Stomach (tissue), 19 donors: ENCODE measurements at places on chromosomes 13 and 19. TPM values are rescaled to one million over a fixed set of nuclear protein-coding genes. Genes with fewer than 3 reads are reported as not detected.
A peak's percentile ranks its signal among the peaks of the same experiment; 100 is the strongest.

- no peak for DNase-seq
Measured at GRCh38 chr13:98846521-98846920, 94.0 kb upstream of the SLC15A1 start.

DNA sequence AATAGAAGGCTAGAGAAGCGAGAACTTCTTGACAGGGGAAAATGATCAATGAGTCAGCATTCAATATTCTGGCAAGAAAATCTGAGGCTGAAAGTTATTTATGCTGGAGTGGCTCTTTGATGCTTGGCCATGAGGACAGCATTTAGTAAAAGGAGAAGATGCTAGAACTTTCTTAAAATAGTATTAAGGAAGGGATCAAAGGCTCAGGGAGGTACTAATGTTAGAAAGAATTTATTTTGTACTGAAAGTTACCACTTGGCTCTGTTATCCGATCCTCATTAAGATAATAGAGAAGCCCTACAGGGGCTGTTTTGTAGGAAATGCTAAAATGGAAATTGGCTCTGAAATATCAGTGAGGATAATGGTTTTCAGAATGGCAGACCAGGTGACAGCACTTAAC lies 1774.6 kb upstream of the PCDH20 start:
- DNase-seq = no peak

ZNF180 gene
- 39.7 TPM for total RNA-seq

- DNase-seq = no peak
Measured at GRCh38 chr13:112513761-112514160, 74.2 kb downstream of the TUBGCP3 start.

DNA sequence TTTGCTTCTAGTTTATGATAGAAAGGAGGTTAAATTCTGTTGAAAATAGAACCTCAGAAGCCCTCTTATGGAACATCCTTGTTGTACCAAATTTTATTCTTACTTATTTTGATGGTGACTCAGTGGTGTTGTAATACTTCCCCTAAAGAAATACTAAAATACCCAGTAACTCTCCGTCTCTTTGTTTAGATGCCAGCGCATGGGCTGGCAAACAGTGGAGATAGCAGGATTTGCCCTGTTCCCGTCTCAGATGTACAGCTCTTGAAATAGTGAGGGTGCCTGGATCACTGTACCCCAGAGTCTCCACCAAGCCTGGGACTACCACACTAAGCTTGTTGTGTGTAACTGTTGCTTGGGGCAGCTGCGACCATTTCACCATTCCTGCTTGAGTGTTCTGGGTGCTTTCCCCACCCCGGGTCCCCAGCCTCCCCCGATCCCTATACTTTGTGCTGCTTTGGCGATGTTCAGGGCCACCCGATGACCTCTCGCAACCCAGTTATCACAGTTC lies 67.0 kb upstream of the TEX29 start:
- no peak for DNase-seq

SULT2A1 gene
- total RNA-seq = not detected

GRCh38 chr13:80341101-80341755 lies at the start of gene SPRY2:
TSS of gene SPRY2 (minus strand) at chr13:80341126. CDS start at chr13:80337705, 3,421 bp downstream.
- peak; percentile 98 for DNase-seq

DNA sequence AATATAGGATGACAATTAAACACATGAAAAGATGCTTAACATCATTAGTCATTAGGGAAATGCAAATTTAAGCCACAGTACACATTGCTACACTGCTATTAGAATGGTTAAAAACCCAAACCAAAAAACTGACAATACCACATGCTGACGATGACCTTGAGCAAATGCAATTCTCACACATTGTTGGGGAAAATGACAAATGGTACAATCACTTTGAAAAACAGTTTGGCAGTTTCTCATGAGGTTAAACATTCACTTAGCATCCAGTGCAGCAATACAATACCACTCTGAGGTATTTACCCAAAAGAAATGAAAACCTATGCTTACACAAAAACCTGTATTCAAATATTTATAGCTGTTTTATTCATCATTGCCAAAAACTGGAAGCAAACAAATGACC lies 11.3 kb downstream of the FLT3 start:
- DNase-seq = no peak

TNFSF13B gene
- total RNA-seq = 12.3 TPM

- no peak for DNase-seq
Measured at GRCh38 chr19:14411161-14411937, 7.8 kb downstream of the DDX39A start.

OR7D2 gene
- 11.0 TPM for total RNA-seq

PODNL1 gene
- not detected for total RNA-seq

GRCh38 chr13:112113348-112113747 lies 46.4 kb downstream of the SOX1 start:
- DNase-seq = no peak

KCNRG gene
- total RNA-seq = 5.0 TPM

DNA sequence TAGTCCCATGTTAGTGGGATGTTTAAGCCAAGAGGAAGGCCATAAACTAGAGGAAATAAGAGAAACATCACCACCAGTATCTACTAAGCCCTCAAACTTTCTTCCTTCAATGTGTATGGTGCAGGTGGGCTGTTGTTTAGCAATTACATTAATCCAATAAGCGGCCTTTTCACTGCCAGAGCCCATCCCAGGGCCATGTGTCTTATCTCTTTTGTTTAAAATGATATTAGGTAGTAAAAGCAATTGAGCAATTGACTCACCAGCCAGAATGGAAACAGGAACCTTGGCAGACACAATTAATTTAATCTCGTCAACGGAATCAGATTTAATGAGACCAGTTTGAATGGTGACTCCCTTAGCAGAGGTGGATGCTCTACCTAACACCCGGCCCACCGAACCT lies 1503.5 kb downstream of the UQCRFS1 start:
- no peak for DNase-seq

DNA sequence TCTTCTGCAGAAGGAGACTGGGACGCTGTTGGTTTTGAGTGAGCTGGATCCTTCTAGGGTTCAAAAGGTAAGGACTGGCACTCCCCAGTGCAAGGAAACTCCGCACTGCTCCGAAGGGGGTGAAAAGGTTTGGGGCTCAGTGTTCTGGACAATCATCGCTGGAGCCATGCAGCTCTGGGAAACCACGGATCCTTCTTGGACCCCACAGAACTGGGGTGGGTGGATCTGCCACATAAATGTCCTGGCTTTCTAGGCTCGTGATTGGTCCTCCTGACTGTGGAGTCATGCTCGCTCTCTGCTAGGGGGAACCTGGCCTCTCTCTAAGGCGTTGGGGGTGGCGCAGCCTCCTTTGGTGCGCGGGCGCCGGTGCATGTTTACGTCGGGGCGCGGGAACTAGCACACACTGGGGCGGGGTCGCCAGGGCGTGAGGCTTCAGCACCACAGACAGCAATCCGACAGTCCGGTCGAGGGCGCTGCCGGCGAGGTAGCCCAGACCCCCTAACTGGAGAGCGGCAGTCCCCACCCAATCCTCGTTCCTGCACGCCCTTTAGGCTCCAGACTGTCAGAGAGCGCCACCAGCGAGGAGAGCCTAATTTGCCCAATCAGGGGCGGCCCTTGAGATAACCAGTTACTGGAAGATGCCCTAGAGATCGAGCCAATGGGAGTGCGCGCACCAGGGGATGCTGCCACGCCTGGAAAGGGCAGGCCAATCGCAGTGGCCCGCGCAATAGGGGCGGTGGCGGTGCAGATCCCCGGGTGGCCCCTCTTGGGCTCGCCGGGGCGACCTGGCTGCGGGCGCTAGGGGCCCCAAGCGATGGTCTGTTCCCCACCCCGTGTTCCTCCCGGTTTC lies 913 bp upstream of the ELAVL3 start:
- peak; percentile 85 for DNase-seq

FDX2 gene
- total RNA-seq = 23.8 TPM

- DNase-seq = no peak
Measured at GRCh38 chr19:45972081-45972946, 1.4 kb downstream of the NOVA2 start.

DNA sequence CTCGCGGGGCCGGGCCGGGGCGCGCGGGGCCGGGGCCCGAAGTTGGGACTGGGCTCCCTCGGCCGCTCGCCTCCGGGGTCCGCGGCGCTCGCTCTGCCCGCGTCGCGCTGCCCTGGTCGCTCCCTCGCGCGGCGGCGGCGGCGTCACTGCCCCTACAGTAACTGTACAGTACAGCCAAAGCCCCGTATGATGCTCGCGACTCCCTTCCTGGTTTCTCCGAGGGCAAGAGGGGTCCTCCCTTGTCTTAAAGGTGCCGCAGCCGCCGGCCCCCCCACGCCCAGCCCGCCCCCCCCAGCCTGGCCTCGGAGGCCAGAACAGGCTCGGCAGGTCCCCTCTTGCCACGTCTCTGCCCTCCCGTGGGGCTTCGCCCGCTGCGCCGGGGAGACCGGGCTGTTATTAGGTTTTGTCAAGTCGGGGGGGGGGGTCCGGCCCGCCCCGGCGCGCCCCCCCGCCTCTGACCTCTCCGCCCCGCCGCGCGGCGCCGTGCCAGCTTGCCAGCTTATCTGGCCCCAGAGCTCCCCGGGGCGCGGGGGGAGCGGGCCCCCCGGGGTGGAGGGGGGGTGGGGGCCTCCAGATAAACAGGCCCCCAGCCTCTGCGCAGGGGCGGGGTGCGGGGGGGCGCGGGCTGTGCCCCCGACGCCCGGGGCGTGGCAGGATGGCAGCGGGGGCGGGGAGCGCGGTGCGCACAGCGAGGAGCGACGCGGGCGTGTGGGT lies at the start of gene ZBTB7A:
ZBTB7A (minus strand) TSS at position 218 of the 714 bp plus-strand sequence. CDS start 11,667 bp downstream, outside the sequence.
- peak; percentile 91 for DNase-seq

MLLT1 gene
- total RNA-seq = 16.7 TPM

- no peak for DNase-seq
Measured at GRCh38 chr13:34034411-34034810, 216.5 kb downstream of the RFC3 start.

DNA sequence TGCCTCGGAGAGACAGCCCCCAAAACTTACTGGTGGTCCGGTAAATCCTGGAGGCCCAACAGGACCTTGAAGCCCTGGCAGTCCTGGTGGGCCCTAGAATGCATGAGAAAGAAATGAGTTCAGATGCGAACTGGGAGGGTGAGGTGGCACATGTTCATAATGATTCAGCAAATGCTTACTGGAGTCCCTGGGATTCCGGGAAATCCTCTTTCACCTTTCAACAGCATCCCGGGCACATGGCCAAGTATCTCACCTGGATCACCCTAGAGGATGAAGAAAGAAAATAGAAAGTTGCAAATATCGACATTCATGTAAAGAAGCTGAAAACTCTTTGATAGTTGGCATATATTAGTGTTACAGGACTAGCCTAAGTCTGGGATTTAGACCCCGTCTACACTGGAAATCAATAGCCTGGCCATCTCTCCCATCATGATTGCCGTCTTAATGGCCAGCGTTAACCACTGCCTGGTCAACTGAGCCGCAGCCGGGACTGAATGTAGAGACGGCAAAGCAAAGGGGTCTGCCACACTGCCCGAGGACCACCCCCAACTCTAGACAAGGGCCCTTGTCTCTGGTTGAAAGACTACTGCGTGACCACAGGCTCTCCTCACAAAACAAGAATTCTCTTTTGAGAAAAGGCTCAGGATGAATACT lies 96.9 kb downstream of the COL4A1 start:
- no peak for DNase-seq

NLRP4 gene
- not detected for total RNA-seq

DNA sequence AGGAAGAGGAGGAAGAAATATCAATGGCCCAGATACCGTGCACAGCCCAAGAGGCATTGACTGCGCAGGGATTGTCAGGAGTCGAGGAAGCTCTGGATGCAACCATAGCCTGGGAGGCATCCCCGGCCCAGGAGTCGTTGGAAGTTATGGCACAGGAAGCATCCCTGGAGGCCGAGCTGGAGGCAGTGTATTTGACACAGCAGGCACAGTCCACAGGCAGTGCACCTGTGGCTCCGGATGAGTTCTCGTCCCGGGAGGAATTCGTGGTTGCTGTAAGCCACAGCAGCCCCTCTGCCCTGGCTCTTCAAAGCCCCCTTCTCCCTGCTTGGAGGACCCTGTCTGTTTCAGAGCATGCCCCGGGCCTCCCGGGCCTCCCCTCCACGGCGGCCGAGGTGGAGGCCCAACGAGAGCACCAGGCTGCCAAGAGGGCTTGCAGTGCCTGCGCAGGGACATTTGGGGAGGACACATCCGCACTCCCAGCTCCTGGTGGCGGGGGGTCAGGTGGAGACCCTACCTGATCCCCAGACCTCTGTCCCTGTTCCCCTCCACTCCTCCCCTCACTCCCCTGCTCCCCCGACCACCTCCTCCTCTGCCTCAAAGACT lies 36.0 kb downstream of the KEAP1 start:
- DNase-seq = no peak

DNA sequence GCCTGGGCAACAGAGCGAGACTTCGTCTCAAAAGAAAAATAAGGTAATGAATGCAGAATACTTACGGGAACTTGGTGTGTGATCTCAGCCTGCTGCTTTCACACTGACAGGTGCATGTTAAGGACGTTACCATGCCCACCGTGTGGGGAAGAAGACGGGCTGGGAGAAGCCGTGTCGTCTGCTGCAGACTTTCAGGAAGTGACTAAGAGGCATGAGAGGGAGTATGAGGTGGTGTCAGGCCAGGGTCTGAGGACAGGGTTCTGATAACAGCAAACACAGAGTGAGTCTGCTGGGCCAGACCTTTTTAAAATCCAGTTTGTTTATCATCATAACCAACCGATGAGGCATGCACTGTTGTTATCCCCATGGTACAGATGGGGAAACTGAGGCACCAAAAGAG lies 13.6 kb upstream of the GALP start:
- DNase-seq = no peak

ZNF844 gene
- 16.1 TPM for total RNA-seq

KIR2DL3 gene
- not detected for total RNA-seq

- no peak for DNase-seq
Measured at GRCh38 chr19:6577476-6578125, 13.3 kb downstream of the CD70 start.

GRCh38 chr19:1905863-1906375 lies 720 bp downstream of the ADAT3 start:
- no peak for DNase-seq

DNA sequence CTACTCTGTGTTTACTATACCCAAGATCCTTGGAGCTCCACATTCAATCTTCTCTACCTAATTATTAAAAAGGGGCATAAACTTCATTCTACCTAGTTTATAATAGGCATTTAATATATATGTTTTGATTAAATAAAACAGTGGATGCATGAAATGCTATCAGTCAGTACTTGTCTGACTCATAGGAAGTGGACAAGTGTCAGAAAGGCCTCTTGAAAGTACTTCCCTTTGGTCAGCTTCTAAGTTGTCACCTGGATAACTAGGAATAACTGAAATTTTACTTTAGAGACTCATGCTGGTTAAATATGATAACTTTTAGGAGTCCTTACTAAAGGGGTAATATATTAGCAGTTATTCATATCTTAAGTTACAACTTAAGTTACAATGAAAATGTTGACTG lies 329.8 kb downstream of the KLF5 start:
- no peak for DNase-seq

GRCh38 chr13:35953537-35954206 lies 177.5 kb downstream of the DCLK1 start:
- DNase-seq = peak; percentile 38

- DNase-seq = no peak
Measured at GRCh38 chr13:23320926-23321534, 112.5 kb downstream of the SACS start.

DNA sequence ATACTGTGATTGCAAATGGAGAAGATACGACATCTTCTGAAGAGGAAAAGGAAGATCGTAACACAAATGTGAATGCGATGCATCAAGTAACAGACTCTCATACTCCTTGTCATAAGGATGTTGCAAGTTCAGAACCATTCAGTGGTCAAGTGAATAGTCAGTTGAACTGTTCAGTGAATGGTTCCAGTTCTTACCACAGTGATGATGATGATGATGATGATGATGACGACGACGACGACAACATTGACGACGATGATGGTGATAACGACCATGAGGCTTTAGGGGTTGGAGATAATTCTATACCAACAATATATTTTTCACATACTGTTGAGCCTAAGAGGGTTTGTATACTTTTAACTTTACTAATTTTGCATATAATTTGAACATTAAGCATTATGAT lies 67.0 kb downstream of the URI1 start:
- DNase-seq = no peak
